ENCODE measurements at places on chromosomes 16 and 17.
A peak's percentile ranks its signal among the peaks of the same experiment; 100 is the strongest.

- no peak for DNase-seq
These were observed 10.6 kb downstream of the MPG start for GRCh38 chr16:88613-89012.

GRCh38 chr16:17512636-17513220 lies 42.0 kb upstream of the XYLT1 start:
- DNase-seq, result no peak

- DNase-seq, result peak; percentile 35
These were observed 21.2 kb downstream of the DHODH start for GRCh38 chr16:72029567-72030271.

GRCh38 chr17:17088541-17089525 lies 46.6 kb downstream of the MPRIP start:
- DNase-seq, result no peak

DNA sequence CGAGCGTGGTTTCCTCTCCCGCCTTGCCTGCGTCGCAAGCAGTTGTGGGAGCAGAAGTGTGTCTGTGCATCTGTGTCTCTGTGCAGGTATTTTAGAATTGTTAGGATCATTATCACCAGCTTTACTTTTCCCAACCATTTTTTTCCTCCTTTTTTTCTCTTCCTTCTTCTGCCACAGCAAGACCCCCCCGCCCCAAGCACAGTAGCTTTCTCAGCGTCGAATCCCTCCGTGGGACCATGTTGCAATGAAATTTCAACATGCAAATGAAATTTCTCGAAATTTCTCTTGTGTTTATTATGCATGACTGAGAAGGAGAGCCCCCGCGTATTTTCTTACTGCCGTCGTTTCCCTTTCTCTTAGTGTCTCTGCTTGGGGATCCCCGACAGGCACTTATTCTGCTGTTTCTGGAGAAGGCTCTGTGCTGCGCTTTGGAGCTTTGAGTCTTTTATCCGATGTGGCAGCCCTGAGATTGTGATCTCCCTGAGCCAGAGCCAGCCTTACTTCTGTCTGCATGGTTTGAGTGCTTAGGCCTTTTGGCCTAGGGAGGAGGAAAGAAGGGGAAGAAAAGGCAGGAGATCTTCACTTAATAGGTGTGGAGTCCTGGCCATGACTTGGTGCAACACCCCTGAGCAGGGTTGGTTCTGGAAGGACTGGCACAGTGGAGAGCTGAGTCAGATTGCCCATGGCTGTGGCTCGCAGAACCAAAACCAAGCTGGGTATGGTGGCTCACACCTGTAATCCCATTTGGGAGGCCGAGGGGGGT lies 5.0 kb downstream of the ARMC7 start:
- no peak for DNase-seq

GRCh38 chr16:81397058-81397878 lies 47.3 kb upstream of the CMIP start:
- DNase-seq, result no peak

GRCh38 chr17:44039829-44040635 lies 25.3 kb upstream of the TMEM101 start:
- no peak for DNase-seq

GRCh38 chr17:43578699-43579565 lies 32.8 kb upstream of the ETV4 start:
- no peak for DNase-seq

DNA sequence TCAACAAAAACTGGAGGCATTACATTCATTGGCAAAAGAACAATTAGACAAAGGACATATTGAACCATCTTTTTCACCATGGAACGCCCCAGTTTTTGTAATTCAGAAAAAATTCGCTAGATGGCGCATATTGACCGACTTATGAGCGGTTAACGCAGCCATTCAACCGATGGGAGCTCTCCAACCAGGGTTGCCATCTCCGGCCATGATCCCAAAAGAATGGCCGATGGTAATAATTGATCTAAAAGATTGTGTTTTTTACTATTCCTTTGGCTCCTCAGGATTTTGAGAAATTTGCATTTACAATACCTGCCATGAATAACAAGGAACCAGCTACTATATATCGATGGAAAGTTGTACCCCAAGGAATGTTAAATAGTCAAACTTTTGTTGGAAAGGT lies 21.4 kb downstream of the ALOX15B start:
- peak; percentile 67 for DNase-seq

- DNase-seq, result no peak
These were observed 7.3 kb downstream of the KIF18B start for GRCh38 chr17:44940317-44940716.

DNA sequence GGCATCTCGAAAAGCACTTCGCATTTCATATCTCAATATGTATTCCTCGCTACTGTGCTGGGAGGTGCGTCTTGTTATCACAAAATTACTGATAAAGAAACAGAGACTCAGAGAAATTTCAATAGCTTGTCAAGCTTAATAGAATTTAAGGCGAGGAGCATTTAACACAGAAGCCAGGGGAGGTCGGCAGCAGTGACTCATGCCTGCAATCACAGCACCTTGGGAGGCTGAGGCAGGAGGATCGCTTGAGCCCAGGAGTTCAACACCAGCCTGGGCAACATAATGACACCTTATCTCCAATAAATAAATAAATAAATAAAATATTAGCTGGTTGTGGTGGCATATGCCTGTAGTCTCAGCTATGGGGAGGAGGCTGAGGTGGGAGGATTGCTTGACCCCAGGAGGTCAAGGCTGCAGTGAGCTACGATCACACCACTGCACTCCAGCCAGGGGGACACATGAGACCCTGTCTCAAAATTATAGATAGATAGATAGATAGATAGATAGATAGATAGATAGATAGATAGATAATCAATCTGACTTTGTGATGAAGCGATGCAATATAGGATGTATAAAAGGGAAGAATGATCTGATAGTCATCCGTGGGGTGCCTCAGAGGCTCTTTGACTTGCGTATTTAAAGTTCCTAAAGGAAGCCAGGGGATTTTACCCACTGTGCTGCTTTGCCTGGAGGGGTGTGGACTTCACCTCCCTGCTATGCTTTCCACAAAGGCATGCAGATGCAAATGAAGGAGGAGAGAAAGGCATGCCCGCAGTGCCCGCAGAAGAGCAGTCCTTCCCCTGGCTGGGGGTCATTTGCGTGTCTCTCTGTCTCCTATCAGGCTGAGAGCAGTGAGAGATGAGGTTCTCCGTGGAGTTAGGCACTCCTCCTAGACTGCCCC lies 15.9 kb upstream of the USP10 start:
- DNase-seq, result no peak

DNA sequence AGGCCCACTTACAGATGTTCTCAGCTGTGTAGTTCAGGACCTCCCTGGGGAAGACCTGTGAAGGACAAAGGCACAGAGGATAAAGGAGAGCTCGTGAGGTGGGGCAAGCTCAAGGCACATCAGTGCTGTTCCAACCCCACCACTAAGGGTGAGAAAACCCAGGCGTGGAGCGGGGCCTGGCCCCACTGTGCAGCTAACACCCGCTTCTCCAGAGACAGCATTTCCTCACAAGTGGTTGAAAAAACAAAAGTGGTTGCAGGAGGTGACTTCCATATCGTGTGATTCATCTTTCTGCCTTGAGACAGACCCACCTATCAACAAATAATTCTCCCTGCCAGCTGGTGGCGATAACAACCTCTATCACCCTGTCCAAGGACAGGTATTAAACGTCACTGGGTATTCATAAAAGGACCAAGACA lies 30.0 kb downstream of the SNN start:
- DNase-seq, result no peak

DNA sequence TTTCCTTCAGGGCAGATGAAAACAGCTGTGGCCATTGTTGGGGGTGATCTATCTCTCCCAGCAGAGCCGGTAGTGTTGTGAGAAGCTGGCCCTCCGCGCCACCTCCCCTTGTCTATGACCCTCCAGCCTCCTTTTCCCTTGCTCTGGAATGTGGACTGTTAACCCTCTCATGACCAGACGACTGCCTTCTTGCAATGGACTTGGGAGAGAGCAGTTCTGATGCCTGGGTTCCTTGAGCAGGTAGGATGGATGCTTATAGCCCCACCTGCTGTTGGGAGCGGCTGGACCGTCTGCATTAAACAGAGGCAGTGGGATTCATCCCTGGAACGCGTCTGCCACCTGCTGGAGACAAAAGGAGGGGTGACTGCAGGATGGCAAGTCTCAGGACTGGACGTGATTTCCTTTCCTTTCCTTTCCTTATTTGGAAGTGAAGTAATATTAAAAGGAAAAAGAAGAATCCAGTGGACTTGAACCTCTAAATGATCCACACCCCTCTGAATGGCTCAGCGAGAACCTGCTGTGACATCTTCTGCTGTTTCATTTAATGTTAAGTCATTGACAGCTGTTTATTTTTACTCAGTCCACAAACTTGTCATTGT lies 1.8 kb upstream of the SOST start:
- peak; percentile 85 for DNase-seq

DNA sequence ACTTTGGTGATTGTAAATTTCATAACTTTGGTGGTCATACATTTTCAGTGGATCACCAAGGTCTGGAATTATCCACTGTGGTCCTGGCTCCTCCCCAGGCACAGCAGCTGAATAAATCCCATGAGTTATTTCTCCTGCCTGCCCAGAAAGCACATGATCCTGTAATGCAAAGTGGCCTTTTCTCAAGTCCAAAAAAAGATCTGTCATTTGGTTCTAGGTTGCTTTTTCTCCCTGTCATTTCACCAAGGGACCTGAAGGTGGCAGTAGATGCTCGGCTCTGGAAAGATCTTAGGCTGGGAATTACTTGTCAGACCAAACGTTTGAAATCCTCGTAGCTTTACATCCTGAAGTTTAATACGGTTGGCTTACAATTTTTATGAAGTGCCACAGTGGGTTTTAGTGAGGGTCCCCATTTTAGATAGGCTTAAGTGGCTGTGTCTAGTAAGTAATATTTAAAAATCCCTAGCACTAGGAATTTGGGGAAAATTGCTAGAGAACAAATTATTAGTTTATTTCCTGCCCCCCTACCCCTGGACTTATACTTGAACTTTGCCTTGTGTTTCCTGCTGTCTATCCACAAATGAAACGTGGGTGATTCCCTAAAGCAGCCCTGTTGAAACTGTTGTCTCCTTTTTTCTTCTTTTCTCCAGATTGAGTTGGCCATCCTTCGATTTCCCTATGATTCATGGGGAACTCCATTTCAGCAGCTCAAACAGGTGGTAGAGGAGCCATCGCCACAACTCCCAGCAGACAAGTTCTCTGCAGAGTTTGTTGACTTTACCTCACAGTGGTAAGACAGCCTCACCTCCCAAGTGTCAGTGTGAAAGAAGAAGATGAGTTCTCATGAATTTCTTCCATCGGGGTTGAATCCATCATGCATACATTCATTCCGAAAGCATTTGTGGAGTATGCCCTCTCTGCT lies 111.7 kb downstream of the MAP2K6 start:
- peak; percentile 57 for DNase-seq

GRCh38 chr17:72591289-72592241 lies 470.7 kb downstream of the SOX9 start:
- DNase-seq, result no peak

All from NB4 (cell line).